ENCODE measurements at places on chromosomes 16 and 17.
A peak's percentile ranks its signal among the peaks of the same experiment; 100 is the strongest.

GRCh38 chr17:76554131-76554530 lies 14.3 kb downstream of the PRCD start:
- no peak for DNase-seq

DNA sequence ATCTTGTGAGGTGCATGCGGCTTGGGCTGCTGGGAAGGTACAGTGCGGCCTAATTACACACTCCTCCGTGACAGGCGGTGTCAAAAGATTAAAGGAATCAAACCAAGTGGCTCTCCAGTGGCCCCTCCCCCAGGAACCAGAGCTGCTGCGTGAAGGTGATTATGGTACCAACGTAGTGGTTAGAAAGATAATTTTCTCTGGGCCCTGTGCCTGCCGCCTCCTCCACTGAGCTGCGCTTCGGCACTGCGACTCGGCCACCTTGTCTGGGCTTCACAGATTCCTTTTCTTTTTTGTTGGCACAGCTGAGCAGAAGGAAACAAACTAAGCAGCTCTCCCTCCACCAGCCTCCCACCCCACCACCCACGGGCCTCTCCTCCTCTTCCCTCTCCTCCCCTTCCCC lies 113.2 kb upstream of the SDK2 start:
- DNase-seq, result no peak

GRCh38 chr17:83186226-83186625 lies 106.8 kb downstream of the METRNL start:
- no peak for DNase-seq

GRCh38 chr17:71145486-71145885 lies 975.3 kb upstream of the SOX9 start:
- no peak for DNase-seq

DNA sequence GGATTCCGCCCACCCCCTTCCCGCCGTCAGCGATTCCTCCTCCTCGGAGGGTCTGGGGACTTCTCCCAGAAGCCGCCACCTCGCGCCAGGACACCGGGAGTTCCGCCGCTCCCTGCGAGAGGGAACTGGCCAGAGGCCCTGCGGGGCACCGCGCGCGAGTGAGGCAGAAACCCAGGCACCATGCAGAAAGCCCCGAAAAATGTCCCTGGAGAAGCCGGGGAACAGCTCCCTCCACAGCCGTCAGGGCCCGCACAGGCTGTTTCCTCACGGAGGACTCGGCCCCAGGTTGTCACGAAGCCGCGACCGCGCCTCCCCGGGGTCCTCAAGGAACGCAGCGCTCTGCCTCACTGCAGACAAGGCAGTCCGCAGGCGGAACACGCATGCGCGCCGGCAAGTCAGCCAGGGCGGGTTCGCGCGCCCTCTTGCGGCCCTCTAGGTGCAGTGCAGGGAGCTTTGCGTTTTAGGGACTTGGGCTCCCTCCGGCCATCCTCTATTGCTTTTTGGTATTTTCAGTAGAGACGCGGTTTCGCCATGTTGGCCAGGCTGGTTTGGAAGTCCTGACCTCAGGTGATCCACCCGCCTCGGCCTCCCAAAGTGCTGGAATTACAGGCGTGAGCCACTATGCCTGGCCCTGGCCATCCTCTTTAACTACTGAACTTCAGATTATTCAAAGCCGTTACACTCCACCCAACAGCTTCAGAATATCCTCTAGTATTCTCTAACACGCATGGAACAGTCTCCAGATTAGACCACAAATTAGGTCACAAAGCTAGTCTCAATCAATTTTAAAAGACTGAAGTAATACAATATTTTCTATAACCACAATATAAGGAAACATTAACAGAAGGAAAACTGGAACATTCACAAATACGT lies 20.3 kb upstream of the ZNF287 start:
- DNase-seq, result peak; percentile 90

GRCh38 chr17:64129515-64129764 lies 504 bp downstream of the ERN1 start:
- DNase-seq, result no peak

Data from CD4-positive, alpha-beta T cell treated with Interferon gamma for 1 hour (primary cell).